ENCODE measurements at places on chromosomes 12 and 14.

DNA sequence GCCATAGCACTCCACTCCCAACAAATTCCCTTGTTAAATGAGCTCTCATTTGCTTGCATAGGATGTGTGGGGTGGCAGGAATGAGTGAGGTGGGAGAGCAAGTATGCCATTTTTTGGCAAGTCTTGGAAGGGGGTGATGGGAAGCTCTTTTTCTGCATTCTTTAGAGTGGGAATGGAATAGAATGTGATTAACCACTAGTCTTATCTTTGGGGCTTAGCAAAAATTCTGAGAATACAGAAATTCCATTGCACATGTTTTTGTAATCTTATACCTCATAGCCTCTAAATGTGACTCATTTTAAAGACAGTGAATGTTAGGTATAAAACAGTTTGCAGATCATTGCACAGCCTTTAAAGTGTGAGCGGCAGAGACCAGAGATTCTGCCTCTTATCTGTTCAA is 28.4 kb upstream of the NEDD1 start:
- no peak for DNase-seq

DNA sequence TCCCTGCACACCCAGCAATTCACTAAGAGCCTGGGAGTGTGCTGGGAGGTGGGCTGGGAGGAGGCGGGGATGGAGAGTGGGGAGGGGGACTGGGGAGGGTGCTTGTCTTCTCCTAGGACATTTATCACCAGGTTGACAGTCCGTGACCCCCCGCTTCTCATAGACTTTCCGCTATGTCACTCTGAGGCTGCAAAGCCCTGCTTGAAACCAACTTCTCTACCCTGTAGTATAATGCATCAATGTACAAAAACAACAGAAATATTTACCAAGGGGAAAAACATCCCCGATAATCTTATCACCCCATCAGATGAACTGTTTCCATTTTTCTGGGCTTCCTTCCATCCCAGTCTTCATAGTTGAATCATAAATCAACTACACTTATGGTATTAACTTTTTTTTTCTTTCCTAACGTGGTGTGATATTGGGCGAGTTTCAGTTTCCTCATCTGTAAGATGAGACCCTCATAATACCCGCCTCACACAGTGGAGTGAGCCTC is 28.6 kb upstream of the BATF start:
- no peak for DNase-seq

GRCh38 chr12:65891987-65892481 is 67.8 kb downstream of the HMGA2 start:
- no peak for DNase-seq

DNA sequence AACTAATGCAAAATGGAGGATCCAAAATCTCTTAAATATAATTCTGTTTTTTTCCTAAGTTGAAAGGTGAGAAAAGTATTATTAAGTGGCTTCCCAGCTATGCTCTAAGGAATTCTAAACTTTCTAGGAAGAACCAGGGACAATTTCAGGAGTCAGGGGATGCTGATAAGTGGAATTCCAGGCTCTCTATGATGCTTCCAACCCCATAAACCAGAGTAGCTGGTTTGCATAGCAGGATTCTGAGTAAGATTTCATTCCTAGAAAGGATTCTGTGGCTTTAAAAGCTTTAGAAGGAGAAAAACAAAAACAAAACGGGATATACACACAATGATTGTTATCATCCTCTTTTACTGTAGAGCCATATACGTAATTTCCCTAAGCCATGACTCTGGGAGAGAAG is 93.9 kb downstream of the SLC16A7 start:
- DNase-seq = no peak

GRCh38 chr14:35395283-35395682 is 9.3 kb downstream of the NFKBIA start:
- DNase-seq = no peak

- DNase-seq = no peak
These were observed 33.3 kb downstream of the APAF1 start for GRCh38 chr12:98678236-98678945.

DNA sequence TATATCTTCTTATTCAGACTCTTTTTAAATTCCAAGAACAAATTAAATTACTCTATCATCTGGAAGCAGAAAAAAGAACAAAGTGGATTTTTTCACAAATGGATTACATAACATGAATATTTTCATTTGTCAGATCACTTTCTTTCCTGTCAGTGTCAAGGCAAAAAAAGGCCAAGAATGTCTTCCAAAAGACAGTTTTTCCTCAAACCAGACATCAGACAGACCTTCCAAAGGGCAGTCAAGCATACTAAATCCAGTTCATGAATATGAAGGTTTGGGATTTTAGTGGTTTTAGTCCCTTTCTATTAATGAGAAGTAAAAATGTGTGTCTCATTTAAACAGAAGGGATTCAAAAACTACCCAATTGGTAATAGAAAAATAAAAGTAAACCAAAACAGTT is 336.0 kb downstream of the CEP128 start:
- DNase-seq = no peak

GRCh38 chr12:67239061-67239460 is 30.1 kb upstream of the CAND1 start:
- no peak for DNase-seq

- no peak for DNase-seq
These were observed 40.9 kb downstream of the CCDC85C start for GRCh38 chr14:99562856-99563748.

DNA sequence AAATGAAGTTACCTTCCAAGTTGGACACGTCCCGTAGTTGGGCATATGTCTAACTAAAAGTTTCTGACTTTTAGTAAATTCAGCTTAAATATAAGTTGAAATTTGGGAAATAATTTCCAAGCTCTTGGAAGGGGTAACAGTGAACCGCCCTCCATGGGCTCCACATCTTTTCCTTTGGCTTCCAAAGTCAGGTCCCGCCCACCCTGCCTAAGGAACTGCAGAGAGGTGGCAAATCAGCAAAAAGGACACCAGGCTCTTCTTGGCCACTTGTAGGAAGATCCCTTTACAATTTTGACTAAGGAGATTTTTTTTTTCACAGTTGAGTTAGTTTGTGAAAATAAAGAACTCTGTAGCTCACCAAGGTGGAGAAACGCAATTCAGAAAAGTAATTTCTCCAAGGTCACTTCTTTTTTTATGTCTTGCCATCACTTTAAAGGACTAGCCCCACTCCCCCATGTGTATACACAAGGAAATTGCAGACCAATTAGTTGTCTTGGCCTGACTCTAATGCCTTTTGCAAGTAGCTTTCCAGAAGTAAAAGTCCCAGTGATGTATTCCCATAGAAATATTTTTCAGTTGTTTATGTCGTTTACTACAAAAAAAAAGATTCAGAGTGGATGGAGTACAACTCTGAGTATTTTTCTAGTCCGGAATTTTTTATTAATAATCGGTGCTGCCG is 181.2 kb downstream of the PELI2 start:
- DNase-seq = no peak

- no peak for DNase-seq
These were observed 44.4 kb downstream of the AMN start for GRCh38 chr14:102966681-102967505.

- no peak for DNase-seq
These were observed 32.5 kb upstream of the SLC6A13 start for GRCh38 chr12:295132-295531.

- DNase-seq = no peak
These were observed 222.3 kb upstream of the TMTC1 start for GRCh38 chr12:30006021-30006420.

DNA sequence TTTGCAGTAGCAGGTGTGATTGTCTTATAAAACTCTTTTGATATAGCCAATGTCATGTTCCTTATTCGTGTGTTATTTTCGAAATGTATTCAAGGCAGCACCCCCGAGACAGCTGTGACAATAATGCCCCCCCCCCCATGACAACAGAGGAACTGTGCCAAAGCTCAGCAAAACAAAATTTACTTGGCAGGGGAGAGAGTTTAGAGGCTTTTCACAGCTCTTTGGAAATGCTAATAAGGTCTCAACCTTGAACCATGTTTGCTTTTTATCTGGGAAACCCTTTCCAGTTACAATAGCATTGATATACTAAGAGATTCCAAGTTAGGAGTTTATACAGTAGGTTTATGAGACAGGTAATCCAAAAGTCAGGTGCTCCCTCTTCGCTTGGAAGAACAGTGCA is 56.4 kb upstream of the USP44 start:
- DNase-seq = no peak

DNA sequence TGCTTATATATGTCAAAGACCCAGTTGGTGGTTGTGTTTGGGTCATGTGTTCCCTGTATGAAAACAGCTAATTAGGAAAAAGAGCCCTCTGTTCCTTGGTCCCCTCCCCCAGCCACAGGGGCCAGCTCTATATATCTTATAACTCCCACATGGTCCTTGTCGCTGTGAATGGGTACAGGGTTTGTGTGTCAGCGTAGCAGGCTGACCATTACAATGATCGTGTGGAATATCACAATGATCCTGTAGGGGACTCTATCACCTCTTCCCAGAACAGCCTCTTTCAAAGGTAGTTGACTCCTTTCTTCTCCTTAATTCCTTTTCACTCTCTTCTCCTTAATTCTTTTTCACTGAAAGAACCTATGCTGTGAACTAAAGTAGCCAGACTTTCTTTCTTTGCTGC is 51.6 kb upstream of the RIC8B start:
- no peak for DNase-seq

GRCh38 chr12:48261773-48262172 is 58.7 kb upstream of the OR10AD1 start:
- DNase-seq = no peak

- peak; percentile 28 for DNase-seq
These were observed 843 bp upstream of the NUAK1 start for GRCh38 chr12:106139422-106140171.

DNA sequence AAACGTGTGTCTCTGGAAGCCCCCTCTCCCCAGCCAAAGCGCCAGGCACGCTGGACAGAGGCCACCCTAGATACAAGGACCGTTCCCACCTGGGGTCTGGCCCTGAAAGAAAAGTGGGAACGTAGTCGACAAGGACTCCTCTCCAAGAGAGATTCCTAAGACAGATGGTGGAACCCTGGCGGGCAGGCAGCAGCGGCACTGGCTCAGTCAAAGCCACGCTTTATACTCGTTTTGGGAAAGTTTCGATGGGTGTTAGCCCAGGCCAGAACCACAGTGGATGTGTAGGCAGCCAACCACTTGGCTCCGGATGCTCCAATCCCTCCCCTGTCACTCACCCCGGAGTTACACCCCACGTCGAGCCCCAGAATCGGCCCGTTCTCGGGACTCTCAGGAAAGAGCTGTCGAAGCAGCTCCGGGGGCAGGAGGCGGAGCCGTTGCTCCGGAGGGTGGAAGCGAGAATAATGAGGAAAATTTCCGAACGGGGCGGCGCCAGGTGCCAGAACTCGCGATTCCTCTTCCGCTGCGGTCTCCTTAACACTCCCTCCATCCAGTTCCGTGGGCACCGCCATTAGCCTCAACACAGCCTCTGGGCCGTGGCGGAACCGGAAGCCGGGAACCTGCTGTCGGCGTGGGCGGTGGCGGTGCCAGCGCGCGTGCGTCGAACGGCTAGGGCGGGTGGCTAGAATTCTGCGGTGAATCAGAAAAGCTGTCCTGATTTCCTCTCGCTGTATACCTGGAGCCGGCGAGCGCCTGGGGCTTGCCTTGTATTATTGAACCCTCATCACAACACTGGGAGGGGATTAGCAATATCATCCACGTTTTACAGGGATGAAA is at the start of gene BCDIN3D:
BCDIN3D (minus strand) TSS at position 588 of the 834 bp plus-strand sequence; CDS start at position 569, 19 bp downstream.
- peak; percentile 71 for DNase-seq

- DNase-seq = peak; percentile 59
These were observed 69.4 kb downstream of the ATXN2 start for GRCh38 chr12:111529424-111530368.

GRCh38 chr14:29853272-29853671 is 74.4 kb downstream of the PRKD1 start:
- no peak for DNase-seq

DNA sequence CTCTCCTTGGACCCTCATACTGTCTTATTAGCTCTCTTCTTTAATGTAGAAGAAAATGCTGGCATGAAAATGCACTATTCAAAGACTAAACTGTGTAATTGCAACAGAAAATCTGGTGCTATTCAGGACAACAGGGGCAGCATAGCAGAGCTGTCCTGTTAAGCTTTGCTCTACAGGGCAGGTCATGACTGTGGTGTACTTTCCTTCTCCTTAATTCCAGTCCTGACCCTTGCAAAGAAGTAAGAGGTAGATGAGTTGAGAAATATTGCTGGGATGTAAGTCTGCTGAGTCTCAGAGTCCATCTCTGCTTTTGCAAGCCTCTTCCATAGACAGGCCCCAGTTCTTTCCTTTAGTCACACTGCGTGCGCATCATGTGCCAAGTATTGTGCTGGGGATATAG is 52.6 kb upstream of the STK38L start:
- no peak for DNase-seq

- DNase-seq = no peak
These were observed 188.2 kb downstream of the FUT8 start for GRCh38 chr14:65600742-65601141.

GRCh38 chr12:27840229-27840999 is 60.4 kb upstream of the MANSC4 start:
- no peak for DNase-seq

DNA sequence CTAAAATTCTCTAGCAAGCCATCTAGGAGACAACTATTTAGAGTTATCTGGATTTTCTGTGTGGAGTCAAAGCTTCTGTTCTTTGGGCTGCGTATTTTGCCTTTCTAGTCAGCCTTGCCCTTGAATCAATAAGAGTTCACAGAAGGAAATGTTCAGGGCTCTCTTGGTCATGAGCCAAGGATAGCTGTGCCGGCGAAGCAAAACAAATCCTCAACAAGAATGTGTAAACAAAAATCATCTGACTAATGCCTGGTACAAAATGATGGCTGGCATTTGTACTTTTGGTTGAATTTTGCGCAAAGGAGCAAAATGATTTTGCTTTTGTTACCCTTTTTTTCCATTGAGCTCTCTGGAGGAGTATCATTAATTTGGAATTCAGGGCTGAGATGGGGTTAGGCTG is 171.1 kb downstream of the DACT1 start:
- DNase-seq = no peak

DNA sequence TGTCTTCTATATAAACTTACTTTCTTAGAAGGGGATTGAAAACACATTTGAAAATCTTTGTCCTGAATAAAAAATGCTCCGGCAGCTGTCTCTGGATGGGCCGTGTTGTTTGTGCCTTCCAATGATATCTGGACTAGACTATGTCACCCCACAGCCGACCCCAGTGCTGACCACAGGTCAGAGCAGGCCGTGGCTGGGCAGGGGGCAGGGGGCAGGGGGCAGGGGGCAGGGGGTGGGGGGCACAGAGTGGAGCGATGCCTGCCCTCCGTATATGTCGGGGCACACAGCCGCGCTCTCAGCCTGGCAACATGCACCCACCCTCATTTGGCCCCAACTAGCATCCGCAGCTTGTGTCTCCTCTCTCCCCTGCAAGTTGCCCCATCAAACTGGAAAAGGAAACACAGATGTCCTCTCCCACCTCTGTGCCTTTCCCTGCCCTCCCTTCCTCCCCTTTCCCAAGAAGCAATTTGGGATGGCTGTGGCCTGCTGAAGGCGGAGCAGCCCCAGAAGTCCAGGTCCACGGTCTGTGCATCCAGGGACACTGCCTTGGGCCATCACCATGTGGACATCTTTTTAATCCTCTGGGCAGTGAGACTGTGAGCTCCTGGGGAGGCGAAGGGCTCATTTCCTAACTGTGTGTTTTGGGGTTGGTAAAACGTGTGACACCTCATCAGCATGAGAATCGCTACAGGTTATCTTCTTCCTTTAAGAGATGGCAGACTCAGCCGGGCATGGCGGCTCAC is 295.7 kb upstream of the RTL1 start:
- DNase-seq = no peak

All from GM12891 (cell line).